ENCODE measurements at places on chromosomes 1 and 21.

DNA sequence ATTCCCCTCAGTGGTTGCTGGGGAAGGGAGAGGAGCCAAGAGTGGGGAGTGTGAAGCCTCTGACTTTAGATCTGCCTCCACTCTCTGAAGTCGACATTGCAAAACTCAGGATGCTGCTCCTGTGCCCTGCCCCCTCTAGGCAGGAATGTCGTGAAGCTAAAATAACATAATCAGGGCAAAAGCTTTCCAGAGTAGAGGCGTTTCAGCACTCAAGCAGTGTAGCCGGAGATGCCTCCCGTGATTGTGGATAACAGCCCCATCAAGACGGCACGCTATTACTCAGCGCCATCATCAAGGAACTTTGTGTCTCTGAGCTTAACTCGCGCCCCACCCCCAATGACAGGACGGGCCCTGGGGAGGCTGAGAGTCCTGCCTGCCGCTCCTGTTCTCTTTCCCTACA lies 60.0 kb downstream of the FBXO2 start:
- no peak for DNase-seq

DNA sequence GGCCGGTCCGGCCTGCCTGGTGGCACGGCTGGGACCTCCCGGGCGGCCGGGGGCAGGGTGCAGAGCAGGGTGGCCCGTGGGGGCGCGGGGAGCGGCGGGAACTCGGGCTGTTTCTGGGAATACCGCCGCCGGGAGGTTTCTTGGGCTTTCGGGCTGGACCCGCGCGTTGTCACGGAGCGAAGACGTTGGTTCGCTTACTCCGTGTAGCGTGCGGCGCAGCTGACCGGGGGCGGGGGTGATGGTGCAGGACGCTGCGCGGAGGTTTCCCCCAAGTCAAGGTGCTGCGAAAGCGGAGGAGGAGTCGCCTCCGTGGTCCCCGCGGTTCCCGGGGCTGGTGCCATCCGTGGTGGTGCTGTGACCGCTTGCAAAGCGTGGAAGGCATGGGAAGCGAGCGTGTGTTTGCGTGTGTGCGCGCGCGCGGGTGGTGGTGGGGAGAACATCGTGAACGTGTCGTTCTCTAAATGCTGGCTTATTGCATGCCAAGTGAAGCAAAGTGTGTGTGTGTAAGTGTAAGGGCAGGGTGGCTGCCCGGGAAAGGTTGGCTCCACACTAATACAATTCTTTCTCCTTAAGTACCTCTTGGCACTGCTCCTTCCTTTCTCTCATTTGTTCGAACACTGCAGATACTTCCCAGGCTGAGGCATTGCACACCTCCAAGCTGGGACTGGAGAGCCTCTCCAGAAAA lies 1.1 kb downstream of the RYR2 start:
- no peak for DNase-seq

- DNase-seq: peak; percentile 83
Measured at GRCh38 chr1:243705585-243705984, 144.5 kb downstream of the AKT3 start.

DNA sequence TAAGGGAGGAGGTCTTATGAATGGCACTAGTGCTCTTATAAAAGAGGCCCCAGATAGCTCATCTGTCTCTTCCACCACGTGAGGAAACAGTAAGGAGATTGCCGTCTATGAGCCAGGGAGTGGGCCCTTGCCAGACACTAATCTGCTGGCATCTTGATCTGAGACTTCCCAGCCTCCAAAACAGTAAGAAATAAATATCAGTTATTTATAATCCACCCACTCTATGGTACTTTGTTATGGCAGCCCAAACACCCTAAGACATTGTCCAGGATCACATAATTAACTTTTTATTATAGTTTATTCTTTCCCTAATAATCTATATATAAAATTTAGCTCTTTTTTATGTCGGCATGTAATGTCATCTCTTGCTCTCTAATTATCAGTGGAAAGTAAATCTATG lies 144.0 kb upstream of the IRF2BP2 start:
- no peak for DNase-seq

DNA sequence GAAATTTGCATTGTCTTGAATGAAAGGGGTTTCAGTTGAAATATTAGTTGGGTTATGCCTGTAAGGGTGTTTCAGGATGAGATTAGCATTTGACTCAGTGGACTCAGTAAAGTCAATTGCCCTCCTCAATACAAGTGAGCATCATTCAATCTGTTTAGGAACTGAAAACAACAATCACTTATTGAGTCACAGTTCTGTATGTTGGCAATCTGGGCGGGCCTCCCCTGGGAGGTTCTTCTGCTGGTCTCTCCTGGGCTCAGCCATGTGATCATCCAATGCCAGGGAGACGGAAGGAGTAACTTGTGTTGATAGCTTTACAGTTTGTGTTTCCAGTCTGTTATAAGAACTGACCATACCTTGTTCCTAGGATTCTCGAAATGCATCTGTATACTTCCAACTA lies 262.9 kb upstream of the RUNX1 start:
- DNase-seq: no peak

DNA sequence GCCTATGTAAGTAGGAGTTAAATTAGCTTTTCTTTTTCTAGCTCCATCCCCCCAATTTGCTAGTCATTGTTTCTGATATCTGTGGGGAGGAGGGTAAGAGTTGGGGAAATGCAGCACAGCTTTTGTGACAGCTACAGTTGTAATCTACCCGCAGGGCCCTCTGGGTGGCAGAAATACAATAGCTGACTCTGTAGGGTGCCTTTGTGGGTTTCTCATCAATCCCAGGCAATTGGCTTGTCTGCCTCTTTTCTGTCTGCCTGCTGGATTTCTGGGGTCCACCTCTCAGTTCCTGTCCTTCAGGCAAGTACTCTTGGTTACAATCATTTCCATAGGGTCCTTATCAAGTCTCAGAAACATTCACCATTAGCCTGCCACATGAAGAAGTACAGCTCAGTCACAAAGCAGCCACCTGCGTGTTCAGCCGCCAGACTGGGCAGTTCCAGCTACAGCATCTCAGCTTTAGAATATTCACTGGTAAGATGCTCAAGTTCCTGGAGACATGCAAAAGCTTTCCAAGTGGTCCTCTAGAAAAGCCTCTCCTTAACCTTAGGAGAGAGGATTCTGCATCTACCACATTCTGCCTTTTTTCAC lies 19.2 kb upstream of the SLC44A5 start:
- peak; percentile 70 for DNase-seq

GRCh38 chr1:87202922-87203655 lies 125.6 kb upstream of the LMO4 start:
- DNase-seq: no peak

DNA sequence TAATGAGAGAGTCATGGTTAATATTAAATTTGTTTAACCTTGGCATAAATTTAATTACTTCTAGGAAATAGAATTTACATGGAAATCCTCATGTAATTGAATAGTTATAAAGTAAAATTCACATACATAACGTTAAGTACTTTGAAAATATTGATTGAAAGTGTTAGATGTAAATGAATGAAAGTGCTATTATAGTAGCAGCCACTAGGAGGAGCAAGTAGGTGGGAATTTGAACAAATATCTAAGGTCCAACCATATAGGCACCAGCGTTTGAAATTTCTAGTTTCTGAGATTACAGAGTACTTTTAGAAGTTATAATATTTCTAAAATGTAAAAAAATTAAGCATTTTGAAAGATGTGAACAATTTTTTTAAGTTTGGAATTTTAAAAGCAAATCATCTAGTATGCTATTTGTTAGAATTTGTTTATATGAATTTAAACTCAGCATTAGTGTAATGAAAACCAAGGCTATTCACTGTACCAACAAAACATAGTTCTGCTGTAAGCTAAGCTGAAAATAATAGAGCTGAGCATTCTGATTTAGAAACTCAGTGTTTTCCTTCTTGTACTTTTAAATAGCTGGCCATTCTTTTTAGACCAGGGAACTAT lies 3.3 kb downstream of the B3GALT2 start:
- DNase-seq: peak; percentile 82

DNA sequence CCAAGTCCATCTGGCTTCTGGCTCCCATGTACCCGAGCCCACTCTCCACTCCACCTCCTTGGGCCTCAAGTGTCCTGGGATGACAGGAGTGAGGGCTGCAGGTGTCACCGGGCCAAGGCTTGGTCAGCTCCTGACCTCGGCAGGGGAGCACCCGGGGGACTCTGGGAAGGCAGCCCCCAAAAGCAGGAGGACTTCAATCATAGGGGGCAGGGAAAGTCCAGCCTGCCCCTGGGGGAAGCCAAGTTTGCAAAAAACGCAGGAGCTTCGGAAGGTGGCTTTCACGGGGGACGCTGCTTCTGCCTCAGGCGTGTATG lies 56.8 kb downstream of the KCNAB2 start:
- DNase-seq: no peak

All from NCI-H2081 (cell line).